ENCODE measurements at places on chromosomes 3 and 15.

DNA sequence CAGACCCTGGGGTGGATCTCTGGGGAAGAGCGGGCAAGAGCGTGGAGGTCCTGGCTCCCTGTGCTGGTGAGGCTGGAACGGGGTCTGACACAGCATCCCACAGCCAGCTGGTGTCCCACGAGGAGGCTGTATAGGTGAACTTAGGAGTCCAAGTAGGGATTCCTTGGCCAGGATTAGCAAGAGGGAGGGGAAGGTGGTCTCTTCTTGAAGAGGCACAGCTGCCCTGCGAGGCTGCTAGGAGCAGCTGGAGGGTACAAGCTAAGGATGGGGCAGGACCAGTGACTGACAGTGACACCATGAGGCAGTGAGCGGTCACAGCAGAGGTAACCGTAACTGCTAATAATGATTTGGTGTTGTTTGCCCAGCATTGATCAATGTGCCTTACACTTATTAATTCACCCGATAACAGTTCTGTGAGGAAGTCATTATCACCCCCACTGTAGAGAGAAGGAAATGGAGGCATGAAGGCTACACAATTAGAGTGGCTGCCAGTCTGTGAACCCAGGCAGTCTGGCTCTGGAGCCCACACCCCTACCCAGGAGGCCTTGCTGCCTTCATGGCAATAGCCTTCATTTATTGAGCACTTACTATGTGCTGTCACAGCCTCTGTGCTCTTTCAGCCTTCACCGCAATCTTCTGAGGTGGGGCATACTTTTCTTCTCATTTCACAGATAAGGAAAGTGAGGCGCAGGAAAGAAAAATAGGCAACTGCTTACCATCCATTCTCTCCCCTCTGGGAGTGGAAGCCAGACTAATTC is 59.4 kb downstream of the TMEM44 start:
- DNase-seq = no peak

GRCh38 chr3:81749265-81749664 is 12.2 kb downstream of the GBE1 start:
- no peak for DNase-seq

DNA sequence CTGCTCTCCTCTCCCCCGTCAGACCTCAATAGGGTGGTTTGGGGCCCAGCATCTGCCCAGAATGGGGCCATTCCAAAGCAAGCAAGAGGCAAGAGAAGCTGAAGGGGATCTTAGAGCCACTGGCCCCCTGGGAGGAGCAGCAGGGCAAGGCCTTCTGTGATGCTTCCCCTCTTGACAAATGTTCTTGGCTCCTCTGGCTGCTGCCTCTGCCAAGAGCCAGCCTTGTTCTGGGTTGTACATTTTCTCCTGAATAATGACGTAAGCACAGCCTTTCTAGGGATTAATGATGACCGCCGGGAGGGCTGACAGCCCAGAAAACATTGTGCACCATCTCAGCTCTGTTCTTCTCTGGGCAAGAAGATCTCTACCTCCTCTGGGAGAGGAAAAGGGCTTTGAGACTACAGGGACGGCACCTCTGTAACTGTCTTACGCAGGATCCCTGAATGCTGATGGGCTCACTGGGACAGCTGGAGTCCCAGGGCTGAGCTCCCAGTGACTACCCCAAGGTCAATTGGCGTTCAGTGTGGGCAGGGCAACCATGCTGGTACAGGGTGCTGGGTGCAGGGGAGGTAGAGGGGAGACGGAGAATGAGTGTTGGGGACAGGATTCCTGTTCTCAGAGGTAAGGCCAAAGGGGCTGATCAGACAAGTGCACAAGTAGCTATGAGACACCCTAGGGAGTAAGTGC is 253.3 kb downstream of the FAM43A start:
- no peak for DNase-seq

- no peak for DNase-seq
Measured at GRCh38 chr3:141093971-141094684, 43.0 kb downstream of the SPSB4 start.

GRCh38 chr3:71254281-71255057 is 329.1 kb downstream of the FOXP1 start:
- DNase-seq = no peak

GRCh38 chr15:98412852-98413251 is 235.5 kb upstream of the IGF1R start:
- no peak for DNase-seq
